ENCODE measurements at places on chromosomes 2 and 18. TPM values are rescaled to one million over a fixed set of nuclear protein-coding genes. Genes with fewer than 3 reads are reported as not detected.

The TSPYL6 gene
- not detected for polyA plus RNA-seq

The TMEM182 gene
- 3.8 TPM for polyA plus RNA-seq

DNA sequence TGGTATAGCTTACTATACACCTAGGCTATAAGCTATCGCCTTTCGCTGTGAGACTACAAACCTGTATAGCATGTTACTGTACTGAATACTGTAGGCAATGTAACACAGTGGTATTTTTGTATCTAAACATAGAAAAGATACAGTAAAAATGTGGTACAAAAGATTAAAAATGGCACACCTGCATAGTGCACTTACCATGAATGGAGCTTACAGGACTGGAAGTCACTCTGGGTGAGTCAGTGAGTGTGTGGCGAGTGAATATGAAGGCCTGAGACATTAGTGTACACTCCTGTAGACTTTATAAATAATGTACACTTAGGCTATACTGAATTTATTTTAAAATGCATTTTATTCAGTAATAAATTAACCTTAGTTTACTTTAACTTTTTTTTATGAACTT lies 258.2 kb upstream of the SP5 start:
- no peak for DNase-seq

- no peak for DNase-seq
These were observed 98.2 kb downstream of the PDCL3 start for GRCh38 chr2:100660851-100661584.

DNA sequence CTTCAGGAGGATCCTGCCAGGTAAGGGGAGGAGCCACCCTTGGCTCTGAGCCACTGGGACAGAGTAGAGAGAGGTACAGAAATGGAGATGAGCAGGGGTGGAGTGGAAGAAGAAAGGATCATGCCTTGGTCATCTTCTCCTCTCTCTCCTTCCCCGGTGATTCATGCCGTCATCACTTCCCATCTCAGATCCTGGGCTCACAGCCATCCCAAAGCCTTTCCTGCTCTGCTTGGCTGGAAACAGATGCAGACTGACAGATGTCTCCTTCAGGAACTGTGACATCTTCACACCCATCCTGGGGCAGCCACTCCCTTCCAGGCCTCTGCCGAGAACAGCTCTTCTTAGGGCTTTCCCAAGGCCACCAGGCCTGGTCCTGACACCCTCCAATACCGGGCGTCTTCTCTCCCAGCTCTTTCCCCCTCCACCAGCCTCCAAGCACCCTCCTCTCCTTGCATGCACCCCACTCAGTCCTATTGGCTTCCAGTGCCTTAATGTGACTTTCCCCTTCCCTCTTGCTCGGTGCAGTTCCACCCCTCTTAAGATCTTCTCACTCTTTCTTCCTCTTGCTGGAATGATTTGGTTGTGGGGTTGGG lies 58.3 kb upstream of the TNP1 start:
- DNase-seq: no peak

- no peak for DNase-seq
These were observed 301.4 kb downstream of the PDE11A start for GRCh38 chr2:177771191-177771590.

DNA sequence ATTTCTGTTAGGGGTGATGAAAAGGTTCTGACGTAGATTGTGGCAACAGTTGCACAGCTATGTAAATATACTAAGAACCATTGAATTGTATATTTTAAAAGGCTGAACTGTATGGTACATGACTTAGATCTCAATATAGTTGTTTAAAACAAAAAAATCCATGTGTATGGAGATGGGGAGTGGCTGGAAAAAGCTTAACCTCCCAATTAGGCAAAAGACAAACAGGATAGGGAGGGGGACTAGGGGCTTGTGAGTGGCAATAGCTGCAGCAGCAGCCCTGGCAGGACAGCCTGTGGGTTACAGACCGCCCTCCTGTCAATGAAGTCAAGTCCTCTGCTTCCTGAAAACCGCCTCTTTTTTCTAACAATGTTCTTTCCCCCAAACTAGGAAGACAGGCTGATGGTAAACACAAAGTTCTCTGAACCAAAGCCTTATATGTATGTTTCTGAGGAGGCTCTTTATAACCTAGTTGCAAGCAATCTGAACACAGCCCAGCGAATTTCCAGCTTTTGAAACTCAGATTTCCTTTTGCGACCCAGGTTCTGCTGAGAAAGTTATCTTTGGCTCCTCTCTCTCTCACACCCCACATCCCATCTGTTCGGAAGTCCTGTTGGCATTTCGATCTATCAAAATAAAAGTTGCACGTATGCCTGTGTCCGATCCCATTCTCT lies 10.3 kb downstream of the ATP8B1 start:
- no peak for DNase-seq

DNA sequence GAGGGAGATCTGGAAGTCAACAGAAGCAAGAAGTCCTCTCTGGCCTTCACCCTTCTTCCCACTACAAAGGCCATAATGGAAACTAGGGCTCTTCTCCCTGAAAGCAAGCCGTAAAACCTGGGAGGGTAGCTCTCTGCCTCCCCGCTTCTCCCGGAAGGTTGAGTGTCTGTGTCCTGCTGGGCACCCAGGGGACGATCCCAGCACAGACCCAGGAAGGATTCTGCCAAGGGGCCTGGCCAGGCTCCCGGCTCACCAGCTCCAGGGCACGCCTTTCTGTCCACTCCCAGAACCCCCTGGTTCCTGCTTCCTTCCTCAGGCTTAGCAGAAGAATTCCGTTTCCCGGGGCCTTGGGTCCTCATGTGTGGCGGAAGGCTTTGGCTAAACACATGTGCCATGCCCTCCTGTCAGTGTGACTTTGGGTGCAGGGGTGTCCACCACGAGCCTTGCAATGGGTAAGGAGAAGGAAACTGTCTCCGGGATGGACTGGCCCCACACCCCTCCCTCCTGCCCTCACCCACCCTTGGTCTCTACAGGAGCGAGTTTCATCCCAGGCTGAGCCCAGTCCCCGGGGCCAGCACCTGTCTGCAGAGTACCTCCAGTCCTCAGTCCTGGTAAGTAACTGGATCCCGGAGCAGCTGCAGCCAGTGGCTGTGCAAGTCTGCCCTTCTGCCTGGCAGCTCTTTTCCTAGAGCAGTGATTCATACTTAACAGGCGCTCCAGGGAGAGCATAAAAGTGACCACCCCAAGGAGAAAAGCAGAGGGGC lies 135.8 kb downstream of the TPO start:
- DNase-seq: no peak

Data from B cell (primary cell).